ENCODE measurements at places on chromosomes 7 and 10.

DNA sequence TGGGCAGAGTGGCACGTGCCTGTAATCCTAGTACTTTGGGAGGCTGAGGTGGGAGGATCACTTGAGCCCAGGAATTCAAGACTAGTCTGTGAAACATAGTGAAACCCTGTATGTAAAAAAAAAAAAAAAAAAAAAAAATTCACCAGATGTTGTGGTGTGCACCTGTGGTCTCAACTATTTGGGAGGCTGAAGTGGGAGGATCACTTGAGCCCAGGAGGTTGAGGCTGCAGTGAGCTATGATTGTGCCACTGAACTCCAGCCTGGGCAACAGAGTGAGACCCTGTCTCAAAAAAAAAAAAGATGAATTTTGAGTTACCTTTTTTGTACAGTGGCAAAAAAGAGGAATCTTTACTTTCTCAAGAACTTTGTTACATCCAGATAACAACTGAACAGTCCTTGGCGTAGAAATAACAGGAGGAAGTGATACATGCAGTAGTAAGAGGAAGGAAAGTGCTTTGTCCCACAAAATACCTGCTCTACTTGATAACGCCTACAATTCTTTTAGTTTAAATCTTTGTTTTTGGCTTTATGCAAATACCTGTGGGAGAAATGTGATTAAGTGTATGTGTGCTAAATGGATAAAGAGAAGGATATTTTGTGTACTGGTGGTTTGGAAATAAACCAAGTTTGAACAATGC, 29.3 kb downstream of the SPAG6 start:
- DNase-seq = no peak

DNA sequence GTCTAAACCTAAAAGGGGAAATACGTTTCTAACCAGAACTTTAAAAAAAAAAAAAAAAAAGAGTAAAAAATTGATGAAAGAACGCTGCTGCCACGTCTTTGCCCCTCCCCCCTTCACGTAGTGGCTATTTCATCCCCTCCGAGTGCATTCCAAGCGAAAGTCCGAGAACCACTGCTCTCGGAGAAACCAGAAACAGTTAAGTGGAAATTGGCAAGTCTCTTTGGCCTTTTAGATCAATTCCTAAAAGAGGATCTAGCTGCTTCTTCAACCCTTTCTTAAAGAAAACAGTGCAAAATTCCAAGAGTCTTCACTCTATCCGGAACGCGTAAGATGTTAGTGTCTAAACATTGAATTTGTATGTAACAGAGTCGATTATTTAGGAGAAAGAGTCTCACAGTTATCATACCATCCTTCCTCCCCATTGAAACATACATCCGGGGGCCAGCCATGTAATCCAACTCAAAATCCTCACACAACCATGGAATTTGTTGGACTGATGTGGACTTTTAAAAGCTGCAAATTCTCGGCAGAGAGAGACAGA, 1.1 kb downstream of the P4HA1 start:
- peak; percentile 66 for DNase-seq

DNA sequence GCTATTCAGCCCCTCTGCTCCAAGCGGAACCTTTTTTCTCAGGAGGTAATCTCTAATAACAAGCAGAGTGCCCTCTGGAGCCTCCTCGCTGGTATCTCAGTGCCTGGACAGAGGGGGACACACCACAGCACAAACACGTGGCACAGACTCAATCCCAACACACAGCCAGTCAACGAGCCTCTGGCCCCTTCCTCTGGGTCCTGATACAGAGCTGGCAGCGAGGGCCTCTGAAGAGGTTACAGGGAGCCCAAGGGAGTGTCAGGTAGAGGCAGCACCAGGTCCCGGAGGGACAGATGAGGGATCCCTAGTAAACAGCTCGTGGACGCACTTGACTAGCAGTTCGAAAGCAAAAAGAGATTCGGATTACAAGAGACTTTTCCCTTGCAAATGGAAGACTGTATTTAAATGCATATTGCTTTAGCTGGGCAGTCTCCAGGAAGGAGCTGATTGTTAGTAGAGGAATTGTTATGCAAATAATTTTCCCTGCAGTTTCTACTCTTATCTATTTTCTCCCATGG, 14.1 kb downstream of the CXCL12 start:
- DNase-seq = no peak

GRCh38 chr10:130326954-130327353, 190.8 kb downstream of the GLRX3 start:
- DNase-seq = no peak

GRCh38 chr7:6162650-6163366, 109.6 kb downstream of the CYTH3 start:
- DNase-seq = no peak

DNA sequence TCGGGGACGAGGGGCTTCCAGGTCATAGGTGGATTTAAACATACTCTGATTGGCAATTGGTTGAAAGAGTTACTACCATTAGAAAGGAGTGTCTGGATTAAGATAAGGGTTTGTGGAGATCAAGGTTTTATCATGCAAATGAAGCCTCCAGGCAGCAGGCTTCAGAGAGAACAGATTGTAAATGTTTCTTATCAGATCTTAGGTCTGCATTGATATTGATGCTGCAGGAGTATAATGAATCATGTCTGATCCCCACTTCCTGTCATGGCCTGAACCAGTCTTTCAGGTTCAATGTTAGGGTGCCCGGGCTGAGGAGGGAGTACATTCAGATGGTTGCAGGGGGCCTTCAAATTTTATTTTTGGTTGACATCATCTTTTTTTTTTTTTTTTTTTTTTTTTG, 51.4 kb downstream of the SH3PXD2A start:
- no peak for DNase-seq

- DNase-seq = no peak
Measured at GRCh38 chr10:86073199-86073977, 293.2 kb downstream of the GRID1 start.

DNA sequence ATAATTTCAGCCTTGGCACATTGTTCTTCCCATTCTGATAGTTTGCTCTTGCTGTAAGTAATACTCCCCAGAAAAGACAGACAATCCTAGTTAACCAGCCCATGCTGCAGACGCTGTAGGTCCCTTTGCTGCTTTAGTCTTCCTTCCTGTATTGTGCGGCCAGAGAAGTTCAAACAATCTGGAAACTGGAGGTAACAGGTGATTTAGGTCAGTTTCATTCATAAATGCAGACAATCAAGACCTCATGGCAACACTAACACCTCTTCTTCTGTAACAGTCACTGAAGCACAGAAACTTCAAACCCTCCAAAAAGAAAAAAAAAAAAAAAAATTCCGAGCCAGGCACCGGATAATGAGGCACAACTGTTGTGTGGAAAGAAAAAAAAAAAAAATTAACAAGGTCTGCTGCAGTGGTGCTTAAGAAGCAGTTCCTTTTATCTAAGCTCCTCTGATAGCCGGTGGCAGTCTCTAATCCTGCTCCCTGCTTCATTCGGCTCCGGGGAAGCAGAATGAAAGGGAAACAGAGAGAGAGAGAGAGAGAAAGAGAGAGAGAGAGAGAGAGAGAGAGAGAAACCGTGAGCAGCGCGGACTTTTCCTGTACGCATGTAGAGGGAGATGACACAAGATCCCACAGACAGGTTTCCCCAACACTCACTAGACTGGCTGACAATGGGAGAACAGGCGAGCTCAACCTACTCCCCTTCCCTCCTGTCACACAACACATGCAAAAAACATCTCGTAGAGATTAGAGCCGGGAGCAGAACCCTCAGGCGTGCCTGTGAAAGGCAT, at the start of gene SEMA3A:
Gene SEMA3A (minus strand): TSS at position 306 of the 788 bp plus-strand sequence. CDS start 203 bp downstream, at position 103.
- DNase-seq = peak; percentile 43

GRCh38 chr7:74598558-74598957, 59.0 kb upstream of the GTF2I start:
- no peak for DNase-seq

DNA sequence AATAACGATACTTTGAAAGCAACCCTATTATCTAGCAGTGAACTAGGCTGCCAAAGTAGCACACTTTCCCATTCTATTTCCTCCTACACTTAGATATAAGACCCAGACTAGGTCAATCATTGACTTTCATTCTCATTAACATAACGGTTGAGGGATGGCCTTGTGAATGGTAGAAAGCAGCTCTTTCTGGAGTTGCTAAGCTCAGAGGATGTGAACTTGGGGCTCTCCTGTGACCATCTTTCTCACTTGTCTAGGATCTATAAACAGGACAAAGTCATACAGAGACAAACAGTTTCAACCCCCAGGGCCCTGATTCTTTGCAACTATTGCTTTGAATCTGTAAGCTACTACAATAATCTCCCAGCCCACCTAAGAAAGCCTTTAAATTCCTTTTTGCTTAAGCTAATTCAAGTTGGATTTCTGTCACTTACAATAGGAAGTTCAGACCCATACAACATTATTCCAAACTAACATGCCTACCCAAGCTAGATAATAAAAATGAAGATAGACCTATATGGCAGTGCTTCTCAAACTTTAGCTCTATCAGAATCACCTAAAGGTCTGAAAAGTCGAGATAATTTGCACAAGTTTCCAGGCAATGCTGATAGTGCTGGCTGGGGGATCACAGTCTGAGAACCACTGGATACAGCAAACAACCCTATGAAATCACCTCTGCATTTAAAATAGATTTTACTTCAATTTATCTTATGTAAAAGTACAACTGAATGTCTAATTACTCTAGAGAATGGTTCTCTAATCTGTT, 16.7 kb downstream of the P4HA1 start:
- DNase-seq = no peak

- no peak for DNase-seq
Measured at GRCh38 chr10:32411797-32412498, 34.0 kb upstream of the CCDC7 start.

- no peak for DNase-seq
Measured at GRCh38 chr7:128265906-128266300, 24.8 kb downstream of the LEP start.

DNA sequence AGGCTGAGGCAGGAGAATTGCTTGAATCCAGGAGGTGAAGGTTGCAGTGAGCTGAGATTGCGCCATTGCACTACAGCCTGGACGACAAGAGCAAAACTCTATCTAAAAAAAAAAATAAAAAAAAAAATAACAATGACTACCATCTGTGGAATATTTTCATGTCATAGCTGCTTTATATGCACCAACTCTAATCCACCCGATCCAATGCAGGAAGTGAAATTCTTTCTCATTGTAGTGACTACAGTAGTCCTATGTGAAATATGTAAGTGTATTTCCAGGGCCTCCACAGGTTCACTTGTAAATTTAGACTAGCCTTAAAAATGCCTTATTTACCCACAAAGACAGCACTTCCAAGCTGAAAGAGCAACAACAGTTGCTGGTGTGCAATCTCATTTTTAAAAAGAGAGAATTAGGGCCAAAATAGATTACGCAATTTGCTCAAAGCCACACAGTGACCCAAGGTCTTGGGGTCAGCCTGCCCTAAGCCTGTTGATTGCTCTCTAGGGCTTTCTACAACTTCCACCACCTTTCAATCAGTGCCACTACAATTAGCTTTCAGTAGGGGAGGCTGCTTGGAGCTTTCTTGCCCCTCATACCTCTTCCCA, 25.8 kb upstream of the EGFR start:
- no peak for DNase-seq

GRCh38 chr7:5661942-5662341, 119.5 kb downstream of the RNF216 start:
- DNase-seq = no peak

- no peak for DNase-seq
Measured at GRCh38 chr10:24333736-24334135, 124.8 kb downstream of the KIAA1217 start.

- no peak for DNase-seq
Measured at GRCh38 chr10:119652361-119652730, 1.2 kb downstream of the BAG3 start.

DNA sequence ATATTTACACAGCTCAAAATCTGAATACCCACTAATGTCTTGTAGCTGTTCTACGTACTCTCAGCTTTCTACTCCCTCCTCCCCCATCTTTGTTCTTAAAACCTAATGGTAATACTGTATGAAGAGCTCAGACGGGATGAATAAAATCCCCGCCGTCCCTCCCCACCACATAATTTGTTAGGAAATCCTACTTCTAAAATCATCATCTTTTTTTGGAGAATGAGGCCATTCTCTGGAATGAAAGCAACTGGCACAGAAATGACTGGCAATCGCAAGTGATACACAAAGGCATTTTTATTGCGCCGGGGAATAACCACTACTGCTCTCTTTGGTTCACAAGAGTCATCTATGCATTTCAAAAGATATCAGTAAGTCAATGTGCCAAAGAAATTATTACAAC, 27.3 kb downstream of the SLC35B4 start:
- DNase-seq = no peak

DNA sequence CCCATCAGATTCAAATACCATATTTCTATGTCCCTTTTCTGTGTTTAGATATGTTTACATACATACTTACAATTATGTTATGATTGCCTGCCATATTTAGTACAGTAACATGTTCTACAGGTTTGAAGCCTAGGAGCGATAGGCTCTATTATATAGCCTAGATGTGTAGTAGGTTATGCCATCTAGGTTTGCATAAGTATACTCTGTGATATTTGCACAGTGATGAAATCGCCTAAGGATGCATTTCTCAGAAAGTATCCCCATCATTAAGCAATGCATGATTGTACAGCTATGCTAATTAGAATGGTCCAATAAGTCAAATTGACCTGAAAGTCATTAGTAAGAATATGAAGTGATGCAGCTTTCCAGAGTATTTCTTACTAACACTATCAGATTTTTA, 1171.7 kb upstream of the LRRTM3 start:
- no peak for DNase-seq

- DNase-seq = no peak
Measured at GRCh38 chr7:158549176-158549615, 38.4 kb downstream of the PTPRN2 start.

- no peak for DNase-seq
Measured at GRCh38 chr7:52114509-52114908, 797.9 kb upstream of the COBL start.

DNA sequence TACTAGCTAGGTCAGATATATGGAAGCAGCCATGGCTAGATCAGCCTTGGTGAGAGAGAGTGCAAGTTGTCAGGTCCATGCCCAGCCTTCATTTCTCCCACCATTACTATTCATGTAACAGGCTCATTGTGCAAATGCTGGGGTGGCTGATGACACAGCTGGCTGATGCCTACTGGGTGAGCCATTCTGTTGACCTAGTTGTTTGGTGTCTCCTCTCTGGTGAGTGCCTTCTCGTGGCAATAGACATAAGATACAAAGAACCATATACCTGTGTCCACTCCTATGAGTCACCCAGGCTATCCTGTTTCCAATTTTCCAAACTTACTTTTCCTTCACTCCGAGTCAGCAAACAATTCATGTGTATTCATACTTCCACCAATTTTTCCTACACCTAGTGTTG, 46.0 kb downstream of the ZNF25 start:
- DNase-seq = no peak

- DNase-seq = no peak
Measured at GRCh38 chr7:134766779-134767519, 12.5 kb upstream of the CALD1 start.

DNA sequence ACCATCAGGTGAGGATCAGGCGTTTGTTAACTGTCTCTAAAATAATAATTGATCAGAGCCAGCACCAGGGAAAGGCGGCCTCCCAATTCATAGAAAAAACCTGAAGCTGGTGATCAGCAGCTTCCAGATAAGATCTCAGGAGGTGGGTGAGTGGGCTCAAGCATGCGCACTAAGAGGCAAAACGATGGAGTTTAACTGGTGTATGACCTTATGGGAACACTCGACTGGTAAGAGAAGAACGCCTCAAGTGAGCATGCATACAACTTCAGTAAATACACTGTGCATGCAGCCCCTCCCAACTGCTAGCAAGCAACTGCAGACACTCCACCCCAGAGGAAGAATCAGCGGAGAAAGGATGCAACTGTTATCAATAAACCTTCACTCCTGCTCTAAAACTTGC, 18.1 kb downstream of the RAPGEF5 start:
- no peak for DNase-seq

- peak; percentile 15 for DNase-seq
Measured at GRCh38 chr7:157464111-157464970, 127.5 kb downstream of the DNAJB6 start.

Data from ureter (tissue), 1 donor.